EH (cell line): ENCODE measurements at places on chromosomes 5 and 9.

GRCh38 chr5:138926688-138927448 is 51.7 kb upstream of the LRRTM2 start:
- no peak for DNase-seq

GRCh38 chr9:136686534-136686793 is 793 bp downstream of the AGPAT2 start:
- no peak for DNase-seq

- DNase-seq: peak; percentile 29
These were observed 32.1 kb downstream of the TRMO start for GRCh38 chr9:97889941-97890887.

- no peak for DNase-seq
These were observed 69.0 kb upstream of the DAPK1 start for GRCh38 chr9:87428659-87429058.

DNA sequence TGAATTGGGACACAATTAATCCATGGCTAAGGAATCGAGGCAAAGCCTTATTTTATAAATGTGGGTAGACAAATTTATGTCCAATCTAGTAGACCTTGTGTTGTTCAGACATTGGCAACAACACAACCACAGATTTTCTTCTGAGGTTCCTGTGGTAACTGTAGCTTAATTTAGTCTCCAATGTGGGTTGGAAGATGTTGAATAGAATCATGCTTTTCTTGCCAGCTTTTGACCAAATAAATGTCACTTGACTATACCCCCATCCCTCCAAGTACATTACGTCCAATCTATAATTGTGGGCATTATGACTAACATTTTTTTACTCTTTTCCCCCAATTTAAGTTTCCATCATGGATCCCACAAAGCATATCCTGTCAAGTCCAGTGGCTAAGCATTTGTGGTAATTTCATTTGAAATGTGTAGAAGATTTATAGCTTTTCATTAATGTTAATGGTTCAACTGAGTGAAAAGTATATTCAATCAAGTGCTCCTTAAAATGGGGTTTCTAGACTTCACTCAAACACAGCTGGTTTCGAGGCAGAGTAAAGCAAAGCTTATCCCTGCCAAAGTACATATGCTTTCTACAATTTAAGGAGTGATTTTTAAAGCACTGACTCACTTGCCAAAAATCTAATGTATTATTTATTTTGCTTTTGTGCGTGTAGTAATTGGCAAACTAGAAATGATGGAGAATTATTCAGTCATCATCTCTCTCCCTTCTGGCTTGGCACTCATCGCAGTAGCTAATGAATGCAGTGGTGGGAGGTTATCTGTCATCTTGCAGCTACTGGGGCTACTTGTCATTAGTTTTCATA is 141.8 kb downstream of the FAM174A start:
- DNase-seq: peak; percentile 29

GRCh38 chr9:23635276-23635675 is 190.8 kb downstream of the ELAVL2 start:
- DNase-seq: no peak

DNA sequence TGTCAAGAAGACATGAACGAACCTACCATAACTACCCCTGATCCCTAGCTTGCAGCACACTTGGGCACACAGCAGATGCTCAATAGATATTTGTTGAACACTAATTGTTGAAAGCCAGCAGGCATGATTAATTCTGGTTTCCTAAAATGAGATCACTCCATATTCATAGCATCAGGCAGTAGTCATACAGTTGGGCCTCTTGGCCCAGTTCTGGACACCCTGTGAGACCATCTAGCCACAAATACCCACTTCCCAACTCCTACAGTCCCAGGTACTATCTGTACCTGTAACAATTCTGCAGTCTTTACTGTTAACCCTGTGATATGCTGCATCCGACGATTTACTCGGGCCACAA is 24.2 kb downstream of the P4HA2 start:
- DNase-seq: peak; percentile 46

GRCh38 chr5:61731267-61731945 is 399.3 kb downstream of the ZSWIM6 start:
- no peak for DNase-seq

GRCh38 chr5:40568548-40568947 is 111.2 kb upstream of the PTGER4 start:
- DNase-seq: no peak

DNA sequence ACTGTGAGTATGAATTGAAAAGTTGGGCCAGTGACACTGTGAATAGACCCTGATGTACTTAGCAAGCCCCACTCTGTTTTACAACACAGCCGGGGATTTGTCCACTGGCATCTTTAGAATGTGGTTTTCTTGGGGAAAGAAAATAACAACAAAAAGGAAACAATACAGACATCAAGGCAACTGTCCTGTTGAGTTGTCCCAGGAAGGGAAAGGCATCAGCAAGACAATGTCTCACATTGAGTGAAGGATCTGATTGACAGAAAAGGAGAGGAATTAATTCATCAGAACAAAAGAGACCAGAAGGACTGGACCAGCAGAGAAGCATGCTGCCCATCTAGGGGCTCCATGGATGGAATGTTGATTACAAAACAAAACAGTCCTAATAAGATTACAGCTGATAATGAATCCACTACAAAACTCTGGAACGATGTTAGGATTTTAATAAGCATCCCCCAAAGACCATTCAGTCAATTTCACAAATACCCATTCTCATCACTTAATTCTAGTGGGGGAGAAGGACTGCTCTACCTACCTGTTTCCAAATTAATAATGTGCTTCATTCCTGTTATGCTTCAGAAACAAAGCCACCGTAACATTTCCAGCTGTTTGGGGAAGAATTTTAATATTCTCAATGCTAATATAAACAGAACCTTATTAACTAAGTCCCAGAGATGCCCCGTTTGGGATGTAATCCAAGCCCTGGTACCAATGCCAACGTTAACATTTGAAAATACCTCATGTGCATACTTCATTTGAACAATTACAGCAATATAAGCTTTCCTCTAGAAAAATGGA is 298.0 kb downstream of the SPOCK1 start:
- DNase-seq: no peak

- DNase-seq: peak; percentile 88
These were observed 149.3 kb upstream of the MTAP start for GRCh38 chr9:21653091-21653490.

- no peak for DNase-seq
These were observed 2223.1 kb upstream of the C9orf72 start for GRCh38 chr9:29796291-29796952.

DNA sequence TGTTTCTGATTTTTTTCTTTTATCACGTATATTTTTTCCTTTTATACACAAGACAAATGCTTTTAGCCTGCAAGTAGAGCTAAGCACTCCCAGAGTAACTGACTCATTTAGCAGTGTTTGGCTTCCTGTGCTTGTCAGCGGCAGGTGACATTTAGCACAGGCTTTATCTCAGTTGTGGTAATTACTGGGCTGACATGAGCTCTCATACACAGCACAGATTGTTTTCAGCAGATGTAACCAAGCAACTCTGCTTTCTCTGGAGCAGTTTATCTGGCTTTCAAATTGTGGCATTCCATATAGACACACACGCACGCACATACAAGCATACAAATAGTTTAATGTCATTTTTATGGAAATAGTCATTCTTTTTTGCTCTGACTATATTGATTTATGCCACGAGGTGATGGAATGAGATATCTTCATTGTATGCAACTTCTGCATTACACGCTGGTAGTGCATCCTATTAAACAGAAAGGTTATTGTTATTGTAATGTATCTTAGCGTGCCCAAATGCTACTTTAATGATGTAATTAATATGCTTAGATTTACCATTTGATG is 379.0 kb upstream of the GRAMD2B start:
- DNase-seq: no peak

DNA sequence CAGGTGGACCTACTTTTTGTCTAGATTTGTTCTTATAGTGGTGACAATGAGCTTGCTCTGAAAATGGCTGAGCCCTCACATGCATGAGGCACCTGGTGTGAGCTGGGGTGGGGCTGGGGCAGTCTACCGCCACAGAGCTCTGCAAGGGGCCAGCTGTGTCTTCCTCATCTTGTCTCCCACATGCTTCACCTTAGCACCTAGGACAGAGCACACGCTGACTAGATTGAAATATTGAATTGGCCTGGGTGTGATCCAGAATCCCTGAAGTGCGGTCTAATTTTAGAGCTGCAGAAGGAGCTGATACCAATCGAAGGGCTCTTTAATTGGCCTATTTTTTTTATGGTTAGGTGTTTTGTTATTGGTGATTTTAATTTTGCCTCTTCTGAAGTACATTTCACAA is 126.1 kb upstream of the NFIB start:
- no peak for DNase-seq

GRCh38 chr5:149325894-149326293 is 19.4 kb upstream of the GRPEL2 start:
- DNase-seq: no peak

- no peak for DNase-seq
These were observed 109.8 kb upstream of the MVB12B start for GRCh38 chr9:126216826-126217225.

DNA sequence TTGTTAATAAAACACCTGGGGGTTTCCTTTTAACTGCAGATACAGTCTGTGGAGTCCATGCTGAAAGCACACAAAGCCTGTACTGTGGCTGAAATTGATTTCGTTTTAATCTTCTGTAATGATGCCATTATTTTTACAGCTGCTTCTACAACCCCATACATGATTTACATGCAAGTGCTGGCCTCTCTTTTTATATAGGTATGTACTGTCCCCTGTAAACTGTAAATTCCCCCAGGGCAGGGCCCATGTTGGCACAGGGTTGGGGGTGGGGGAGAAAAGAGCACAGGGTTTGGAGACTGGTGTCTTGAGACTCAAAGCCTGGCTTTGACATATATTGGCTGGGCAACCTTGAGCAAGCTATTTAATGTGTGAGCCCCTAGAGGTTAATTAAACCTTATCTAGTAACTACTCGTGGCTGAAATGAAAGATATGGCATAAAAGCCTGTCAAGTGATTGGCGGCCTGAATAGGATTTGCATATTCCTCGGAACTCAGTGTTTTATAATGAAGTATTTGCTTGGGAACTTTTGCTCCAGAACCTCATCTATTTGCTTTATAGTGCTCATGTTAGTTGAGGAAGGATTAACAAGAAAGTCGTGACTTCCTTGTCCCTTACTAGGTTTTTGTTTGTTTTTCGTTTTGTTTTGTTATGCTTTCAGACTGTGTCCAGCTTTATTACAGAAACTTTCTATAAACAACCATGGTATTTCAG is 34.0 kb downstream of the KLF4 start:
- DNase-seq: no peak

DNA sequence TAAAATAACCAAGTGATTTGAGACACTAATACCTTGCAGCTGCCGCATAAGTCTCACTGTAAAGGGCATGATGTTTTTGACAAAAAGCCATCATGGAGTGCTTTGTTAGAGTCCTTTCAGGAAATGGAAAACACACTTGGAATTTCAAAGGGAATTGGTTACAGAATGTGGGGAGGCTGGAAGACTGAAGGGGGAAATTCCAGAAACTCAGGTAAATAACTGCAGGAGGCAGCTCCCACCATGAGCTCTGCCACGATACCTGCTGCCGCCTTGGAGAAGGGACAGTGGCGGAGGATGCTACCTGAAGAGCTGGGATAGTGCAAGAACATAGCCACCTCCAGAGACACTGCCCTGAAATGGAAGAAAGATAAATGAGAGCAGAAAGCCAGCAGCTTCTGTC is 66.9 kb downstream of the PRKACG start:
- no peak for DNase-seq

DNA sequence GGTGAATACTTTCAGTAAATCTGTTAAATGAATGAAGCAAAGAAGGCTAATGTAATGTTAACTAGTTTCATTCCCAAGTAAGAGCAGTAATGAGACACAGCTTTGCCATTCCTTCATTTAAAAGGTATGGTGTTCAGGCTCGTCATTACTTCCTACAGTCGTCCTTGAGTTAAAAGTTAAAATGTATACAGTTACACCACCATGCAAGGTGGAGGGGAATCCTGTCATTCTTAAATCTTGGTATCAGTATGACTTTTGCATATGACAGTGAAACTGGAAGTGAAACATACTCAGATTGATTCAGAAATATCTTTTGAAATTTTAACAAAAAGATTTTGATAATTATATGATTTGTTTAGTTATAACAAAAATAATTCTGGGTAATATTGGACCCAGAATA is 25.9 kb downstream of the MTRR start:
- DNase-seq: no peak

DNA sequence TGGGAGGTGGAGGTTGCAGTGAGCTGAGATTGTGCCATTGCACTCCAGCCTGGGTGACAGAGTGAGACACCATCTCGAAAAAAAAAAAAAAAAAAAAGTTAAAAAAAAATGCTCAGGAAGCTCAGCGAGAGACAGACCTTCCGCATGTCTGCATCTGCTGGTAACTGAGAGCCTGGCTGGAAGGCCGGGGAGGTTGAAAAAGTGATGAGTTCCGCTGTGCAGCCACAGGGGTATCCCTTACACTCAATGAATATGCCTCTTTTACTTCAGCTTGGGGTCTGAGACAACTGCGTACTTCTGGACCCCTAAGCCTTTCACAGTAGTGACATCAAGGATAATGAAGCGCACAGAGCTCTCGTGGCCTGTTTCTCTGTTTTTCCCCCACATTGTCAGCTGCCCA is 179.9 kb upstream of the KLF4 start:
- no peak for DNase-seq

GRCh38 chr9:14170392-14170931 is 143.5 kb downstream of the NFIB start:
- DNase-seq: no peak

DNA sequence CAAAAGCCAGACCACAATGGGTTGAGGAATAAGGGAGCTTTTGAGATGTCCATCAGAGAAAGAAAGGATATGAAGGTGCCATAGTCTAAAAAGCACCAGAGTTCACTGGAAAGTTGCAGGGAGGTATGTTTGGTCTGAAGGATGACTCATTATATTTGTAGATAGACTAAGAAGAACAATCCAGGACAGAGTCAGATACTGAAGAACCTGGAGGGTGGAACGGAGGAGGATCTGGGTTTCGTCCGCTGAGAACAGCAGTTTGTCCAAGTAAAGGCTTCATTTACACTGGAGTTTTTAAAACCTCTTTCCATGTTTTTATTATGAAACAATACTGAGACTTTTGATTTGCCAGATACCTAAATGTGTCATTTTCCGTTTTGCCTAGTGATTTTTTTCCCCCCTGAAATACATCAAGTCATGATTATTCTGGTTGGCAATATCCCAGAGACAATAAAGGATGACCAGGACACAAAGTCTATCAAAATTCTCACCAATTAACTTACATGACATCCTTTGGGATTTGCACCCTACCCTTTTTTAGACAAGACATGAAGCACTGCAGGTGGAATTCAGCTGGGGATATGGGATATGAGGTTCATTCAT is 219.9 kb downstream of the MLLT3 start:
- no peak for DNase-seq
